Esophagus mucosa (tissue), 1 donor: ENCODE measurements at places on chromosomes 16 and 17. TPM values are rescaled to one million over a fixed set of nuclear protein-coding genes. Genes with fewer than 3 reads are reported as not detected.

- ATAC-seq, result no peak
These were observed 60.5 kb upstream of the PLCG2 start for GRCh38 chr16:81718637-81719036.

DNA sequence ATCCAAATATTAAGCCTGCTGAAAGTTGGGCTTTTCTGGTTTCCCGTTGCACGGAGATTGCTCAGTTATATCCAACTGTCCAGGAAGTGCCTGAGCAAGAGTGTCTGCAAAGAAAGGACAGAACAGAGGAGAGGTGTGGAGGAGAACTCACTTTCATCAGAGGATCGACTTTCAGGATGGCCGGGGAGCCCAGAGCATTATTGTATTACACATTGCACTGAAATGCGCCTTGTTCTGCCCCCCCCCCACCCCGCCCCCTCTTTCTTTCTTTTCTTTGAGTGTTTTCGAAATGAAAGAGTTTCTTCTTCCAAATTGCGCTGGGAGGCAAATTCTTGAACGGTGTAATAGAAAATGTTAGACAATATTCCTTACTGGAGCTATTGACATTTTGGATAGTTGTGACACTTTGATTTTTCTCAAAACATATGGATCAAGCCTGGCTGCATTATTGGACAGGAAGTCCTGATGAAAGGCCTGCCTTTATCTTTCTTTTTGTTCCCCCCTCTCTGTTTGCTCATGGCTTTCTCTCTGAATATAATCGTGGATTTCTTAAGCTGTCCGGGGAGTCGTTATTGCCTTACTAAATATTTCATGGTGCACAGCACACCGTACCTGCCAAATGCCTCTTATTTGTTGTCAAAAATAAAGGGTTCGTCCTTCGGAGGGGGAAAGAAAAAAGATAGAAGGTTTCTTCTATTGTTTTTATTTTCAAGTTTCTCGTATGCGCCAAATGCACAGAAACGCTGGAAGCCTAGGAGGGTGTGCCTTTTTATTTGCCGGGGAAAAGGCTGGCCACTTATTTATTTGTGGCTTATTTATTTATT is 110.8 kb downstream of the IRX3 start:
- peak; percentile 8 for ATAC-seq

- peak; percentile 69 for ATAC-seq
These were observed 973 bp downstream of the SLC7A6 start for GRCh38 chr16:68265078-68265920.

DNA sequence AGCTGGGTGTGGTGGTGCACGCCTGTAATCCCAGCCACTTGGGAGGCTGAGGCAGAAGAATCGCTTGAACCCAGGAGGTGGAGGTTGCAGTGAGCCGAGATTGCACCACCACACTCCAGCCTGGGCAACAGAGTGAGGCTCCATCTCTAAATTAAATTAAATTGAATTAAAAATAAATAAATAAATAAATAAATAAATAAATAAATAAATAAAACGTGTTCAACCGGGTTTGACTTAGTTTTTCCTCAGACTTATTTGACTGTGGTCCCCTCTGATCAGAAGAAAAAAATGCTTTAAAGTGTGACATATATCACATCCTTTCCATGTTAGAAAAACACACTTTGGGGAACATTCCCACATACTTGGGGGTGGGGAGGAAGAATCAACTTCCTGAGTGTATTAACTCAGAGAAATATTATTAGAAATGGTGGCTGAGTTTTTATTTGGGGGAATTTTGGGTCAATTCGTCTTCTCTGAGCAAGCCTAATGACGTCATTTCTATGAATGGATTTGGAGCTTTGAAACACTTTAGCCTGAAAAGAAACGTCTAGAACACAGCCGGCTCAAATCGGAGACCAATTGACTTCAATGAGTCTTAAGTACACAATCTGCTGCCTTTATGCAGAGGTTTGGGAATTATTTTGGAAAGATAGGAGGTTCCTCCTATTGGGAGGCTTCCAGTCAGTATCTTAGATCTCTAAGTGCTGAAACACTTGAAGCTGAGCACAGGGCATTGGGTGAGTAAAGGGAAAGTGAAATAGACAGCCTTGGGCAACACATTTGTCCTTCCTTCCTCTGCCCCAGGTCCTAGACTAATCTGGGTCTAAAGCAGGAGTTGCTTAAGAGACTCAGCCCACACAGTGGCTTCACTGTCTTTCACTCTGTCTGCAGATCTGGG is 132.6 kb downstream of the PITPNC1 start:
- no peak for ATAC-seq

DNA sequence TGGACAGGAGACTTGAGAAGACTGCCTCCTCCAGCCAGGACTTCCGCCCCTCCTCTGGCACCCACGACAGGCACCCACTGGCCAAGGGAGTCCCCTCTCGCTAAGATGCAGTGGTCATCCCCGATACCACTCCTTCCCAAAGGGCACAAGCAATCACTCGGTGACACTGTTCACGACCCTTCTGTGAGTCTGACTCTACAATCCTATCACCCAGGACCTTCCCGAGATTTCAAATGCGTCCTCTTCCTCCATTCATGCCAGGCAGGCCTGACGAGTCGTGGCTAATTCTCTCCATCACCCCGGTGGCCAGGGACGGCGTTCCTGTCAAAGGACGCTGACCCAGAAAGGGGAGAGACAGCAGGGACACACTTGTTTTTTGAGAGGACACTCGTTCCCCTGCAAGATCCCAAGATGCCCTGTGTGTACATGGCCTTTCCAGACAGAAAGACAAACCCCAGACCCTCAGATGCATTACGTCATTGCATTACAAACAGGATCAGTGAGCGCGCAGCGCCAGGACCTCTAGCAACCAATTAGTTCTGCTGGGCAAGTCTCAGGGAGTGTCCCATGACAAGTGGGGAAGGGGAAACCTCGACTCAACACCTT is 12.2 kb downstream of the FBXO31 start:
- ATAC-seq, result no peak

- ATAC-seq, result no peak
These were observed 467.3 kb downstream of the PMP22 start for GRCh38 chr17:14797801-14798200.

DNA sequence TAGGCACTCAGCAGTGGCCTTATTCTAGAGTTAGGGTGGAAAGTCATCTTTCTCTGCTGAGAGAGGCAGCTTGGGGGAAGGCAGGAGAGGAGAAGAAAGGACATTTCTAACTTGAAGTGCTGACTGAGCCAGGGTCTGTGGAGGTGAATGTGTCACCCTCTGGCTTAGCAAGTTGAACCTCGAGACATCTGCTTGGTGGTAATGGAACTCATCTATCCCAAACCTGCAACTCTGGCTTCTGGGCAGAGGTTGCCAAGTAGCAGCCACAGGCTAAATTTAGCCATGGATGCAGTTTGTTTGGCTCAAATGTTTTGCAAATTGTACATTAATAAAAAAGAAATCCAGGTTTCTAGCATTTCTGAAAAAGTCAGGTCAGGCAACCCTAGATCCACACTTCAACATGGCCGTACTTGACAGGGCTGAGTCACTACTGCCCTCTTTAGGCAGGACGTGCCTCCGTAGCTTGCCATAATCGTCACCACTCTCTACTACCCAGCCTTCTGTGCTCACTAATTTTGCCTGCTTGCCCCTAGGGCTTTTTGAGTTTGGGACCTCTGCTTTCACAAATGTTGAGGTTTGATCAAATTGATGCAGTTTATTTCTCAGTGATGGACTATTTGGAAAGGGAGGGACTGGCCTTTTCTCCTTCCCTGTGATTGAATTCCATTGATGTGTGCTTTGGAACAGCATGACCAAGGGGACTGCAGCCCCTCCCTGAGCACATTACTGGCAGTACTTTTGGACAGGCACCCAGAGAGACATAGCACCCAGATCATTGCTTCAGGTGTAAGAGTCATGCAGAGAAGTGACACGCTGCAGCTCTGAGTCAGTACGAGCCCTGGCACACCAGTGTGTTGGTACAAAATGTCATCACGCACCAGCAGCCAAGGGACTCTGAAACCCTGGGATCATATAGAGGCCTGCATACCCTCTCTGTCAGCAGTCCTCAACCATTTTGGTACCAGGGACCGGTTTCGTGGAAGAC is 5.2 kb downstream of the CDH13 start:
- ATAC-seq, result peak; percentile 53

DNA sequence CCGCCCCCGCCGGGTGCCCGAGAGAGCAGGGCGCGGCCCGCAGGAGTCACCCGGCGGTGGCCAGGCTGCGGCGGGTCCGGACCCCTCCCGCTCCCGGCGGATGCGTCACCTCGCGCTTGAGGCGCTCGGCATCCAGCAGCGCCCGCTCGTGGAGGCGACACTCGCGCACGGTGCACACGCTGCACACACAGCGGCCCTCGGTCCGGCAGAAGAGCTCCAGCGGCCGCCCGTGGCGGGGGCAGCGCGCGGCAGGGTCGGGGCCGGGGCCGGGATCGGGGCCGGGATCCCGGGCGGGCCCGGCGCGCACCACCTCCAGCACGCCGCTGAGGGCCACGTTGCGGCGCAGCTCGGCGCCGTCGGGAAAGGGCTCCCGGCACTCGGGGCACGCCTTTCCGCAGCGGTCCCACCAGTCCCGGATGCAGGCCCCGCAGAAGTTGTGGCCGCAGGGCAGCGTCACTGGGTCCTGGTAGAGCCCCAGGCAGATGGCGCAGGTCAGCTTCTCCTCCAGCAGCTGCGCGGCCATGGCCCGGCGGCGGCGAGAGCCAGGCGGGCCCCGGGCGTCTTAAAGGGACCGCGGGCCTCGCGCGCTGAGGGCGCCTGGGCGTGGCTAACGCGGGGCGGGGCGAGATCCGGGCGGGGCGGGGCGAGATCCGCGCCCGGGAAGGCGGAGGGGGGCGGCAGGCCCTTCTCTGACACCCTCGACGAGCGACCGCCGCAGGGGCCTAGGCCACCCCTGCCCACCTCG is at the start of gene TRIM65:
TRIM65 (minus strand) TSS at position 537 of the 745 bp plus-strand sequence; CDS start at position 523, 14 bp downstream.
- ATAC-seq, result peak; percentile 80

GRCh38 chr17:8611137-8611536 is 19.4 kb downstream of the MYH10 start:
- ATAC-seq, result no peak

- ATAC-seq, result peak; percentile 70
These were observed 3.4 kb downstream of the SGCA start for GRCh38 chr17:50169121-50169764.

DNA sequence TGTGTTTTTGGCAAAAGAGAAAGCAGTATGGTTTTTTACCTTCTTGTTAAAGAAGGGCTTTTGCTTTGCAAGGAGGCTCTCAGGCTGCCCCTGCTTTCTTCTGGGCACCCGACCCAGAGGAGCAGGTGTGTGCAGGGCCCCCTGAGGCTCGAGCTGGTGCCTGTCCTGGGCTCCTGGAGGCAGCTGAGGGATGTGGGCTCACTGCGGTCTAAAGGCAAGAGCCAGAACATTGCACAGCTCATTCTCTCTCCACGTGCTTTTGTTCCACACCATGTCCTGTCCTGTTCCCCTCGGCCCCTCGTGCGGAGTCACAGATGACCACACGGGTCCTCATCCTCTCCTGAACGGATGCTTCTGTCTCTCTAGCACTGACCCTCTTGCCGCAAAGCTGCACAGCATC is 36.7 kb upstream of the CAPN15 start:
- ATAC-seq, result no peak

DNA sequence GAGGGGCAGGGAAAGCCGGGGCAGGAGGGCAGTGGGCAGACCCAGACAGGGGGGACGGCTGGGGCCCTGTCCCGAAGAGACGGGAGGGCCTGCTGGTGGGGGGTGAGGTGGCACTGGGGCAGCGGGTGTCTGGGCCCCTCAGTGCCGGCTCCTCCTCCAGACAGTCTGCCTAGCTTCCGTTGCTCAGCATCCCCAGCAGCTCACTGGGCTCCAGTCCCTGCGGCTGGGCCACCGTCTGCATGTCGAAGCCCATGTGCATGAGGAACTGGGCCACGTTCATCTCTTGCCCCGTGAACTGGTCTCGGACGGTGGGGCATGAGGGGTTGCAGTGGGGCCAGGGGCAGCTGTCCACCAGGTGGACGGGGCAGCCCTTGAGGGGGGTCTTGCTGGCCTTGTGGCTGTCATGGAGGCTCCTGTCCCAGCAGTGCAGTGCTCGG is 5.8 kb upstream of the MYADML2 start:
- ATAC-seq, result no peak

DNA sequence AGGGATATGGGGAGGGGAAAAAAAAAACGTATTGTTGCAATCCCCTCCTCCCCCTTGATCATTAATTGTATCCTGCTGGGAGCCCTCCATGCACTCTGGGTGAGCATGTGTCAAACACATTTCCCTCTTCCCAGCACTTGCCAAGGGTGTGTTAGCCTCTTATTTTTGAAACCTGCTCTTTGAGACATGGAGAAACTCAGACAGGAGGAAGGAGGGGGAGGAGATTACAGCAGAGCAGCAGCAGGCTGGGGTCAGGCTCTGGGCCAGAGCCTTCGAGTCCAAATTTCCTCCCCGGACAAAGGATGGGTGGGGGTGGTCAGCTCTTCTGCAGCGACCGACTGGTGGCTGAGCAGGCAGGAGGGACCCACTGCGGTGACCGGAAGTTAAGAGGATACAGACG is 64.7 kb downstream of the SOX9 start:
- ATAC-seq, result no peak

Gene KRTAP16-1
- total RNA-seq, result not detected

Gene ENO3
- total RNA-seq, result 1.5 TPM

Gene NPIPB13
- total RNA-seq, result 11.2 TPM

Gene CMTM1
- total RNA-seq, result 0.60 TPM

Gene MAZ
- 169 TPM for total RNA-seq

Gene RHBDL1
- total RNA-seq, result 1.0 TPM

Gene SOCS1
- 2.8 TPM for total RNA-seq

Gene ATP1B2
- 0.36 TPM for total RNA-seq

Gene WFDC1
- total RNA-seq, result 1.1 TPM

Gene KIF19
- total RNA-seq, result 0.16 TPM

Gene MPV17L
- 5.6 TPM for total RNA-seq
